ENCODE measurements at places on chromosomes 7 and 10.
A peak's percentile ranks its signal among the peaks of the same experiment; 100 is the strongest.

DNA sequence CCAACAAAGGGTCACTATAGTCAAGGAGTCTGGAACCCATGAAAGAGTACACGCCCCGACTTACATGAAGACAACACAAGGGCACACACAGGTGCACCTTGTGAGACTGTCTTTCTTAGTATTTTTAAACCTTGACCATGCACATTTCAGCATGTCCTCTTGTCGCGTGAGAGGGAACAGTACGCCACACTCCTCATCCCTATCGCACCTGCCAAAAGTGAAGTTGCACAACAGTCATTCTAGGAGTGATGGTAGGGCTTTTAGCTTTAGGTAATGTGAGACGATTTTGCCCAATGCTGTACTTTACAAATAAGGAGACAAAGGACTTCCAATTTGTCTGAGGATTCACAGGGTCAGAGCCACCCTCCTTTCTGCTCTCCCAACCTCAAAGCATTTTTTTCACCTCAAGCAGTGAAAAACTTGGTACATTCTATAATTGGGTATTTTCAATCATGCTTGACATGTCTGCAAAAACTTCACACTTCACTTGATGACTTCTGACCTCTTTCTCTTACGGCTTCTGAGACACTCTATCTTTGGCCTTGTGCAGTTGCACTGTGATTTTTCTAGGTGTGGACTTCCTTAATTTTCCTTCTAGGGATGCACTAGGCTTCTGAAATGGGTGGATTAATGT is 173.9 kb upstream of the GRB10 start:
- DNase-seq, result no peak

- DNase-seq, result peak; percentile 93
Measured at GRCh38 chr7:604001-604883, 84.6 kb upstream of the PDGFA start.

DNA sequence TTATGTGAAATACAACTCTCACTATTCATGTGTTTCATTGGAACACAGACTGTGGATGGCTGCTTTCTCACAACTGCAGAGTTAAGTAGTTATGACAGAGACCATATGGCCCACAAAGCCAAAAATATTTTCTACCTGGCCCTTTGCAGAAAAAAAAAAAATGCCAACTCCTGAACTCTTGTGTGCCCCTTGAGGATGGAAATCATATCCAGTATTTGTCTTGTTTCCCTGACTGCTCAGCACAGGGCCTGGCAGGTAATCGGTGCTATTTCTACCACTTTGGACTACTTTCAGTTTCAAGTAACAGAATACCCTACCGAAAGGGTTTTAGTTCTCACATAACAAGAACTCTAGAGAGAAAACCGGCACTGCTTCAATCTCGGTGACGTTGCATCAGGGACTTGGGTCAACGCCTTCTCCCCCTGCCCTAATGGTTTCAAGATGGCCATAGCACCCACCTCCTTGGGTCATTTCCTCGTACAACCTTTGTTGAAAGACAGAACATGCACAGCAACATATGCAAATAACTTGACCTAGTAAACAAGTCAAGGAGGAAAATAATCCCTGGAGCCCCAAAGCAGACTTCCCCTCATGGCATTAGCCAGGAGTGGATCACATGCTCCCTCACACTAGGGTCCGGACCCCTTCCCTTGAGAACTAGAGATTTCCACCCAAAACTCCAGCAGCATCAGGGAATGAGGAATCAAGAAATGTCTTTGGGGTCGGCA is 11.8 kb upstream of the GPNMB start:
- DNase-seq, result no peak

DNA sequence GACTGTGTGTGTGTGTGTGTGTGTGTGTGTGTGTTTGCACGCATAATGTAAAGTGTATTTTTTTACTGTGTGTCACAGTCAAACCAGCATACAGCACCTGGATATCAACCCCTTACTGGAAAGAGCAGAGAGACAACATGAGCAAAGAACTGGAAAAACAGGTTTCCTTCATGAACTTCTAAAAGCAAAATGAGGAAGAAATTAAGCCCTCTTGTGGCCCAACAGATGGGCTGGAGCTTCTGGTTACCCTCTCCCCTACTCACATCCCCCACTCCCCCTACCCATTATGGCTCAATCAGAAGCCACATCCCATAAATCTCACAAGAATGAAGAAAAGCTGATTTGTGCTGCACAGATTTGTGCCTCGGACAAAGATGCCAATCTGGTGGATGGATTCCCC is 36.2 kb downstream of the PDE1C start:
- DNase-seq, result no peak

DNA sequence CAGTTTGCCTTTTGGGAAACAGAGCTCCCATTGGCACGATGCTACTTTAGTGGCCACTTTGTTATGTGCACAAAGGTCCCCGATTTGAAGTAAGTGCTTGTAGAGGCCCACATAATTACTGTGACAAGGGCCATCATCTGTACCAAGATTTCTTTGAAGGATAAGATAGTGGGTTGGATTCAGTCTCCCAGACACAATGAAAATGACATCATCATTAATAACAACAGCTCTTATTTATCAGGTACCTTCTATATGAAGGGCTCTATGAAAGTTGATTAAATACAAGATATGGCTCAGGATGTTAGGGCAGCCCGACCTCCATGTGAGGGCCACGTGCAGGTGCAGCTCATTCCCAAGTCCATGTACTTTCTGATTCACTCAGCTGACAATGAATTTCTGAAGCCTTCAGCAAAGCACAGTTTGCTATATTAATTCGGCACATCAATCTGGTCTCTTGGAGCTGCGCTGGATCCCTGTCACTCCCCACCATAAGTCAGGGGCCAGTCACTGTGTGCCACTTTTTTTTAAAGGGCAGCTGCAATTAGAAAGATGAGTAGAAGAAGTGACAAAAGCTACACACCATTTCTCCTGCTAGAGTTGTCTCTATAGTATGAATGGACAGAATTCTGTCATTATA is 140.3 kb downstream of the ABCA13 start:
- no peak for DNase-seq

GRCh38 chr7:68235937-68236336 is 1239.3 kb downstream of the TYW1 start:
- no peak for DNase-seq

- no peak for DNase-seq
Measured at GRCh38 chr10:90193240-90193985, 492.0 kb downstream of the KIF20B start.

DNA sequence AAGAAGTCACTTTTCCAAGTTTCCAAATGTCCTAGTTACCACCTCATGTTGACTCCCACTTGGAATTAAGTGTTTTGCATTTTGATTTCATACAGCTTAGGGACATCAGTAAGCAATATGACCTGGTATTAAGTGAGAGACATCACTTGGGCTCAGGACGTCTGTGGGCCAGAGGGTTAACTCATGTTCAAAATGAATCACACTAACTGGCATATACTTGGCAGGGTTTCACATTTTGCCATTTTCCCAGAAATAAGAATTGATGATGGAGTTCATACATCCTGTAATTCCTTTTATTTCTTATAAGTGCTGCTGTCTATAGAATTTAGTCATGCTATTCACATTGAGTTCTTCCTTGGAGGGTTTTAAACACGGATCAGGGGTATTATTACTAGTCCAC is 516.5 kb downstream of the PHTF2 start:
- no peak for DNase-seq

DNA sequence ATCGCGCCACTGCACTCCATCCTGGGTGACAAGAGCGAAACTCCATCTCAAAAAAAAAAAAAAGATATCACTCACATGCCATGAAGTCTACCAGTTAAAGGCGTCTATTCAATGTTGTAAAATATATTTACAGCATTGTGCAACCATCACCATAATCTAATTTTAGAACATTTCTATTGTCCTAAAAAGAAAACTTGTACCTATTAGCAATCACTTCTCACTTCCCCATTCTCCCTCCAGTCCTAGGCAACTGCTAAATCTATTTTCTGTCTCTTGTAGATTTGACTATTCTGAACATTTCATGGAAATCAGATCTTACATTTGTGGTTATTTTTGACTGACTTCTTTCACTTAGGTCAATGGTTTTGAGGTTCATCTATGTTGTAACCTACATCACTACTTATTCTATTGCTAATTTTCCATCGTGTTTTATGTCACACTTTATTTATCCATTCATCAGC is 25.2 kb upstream of the OTUD1 start:
- peak; percentile 88 for DNase-seq

GRCh38 chr7:28718545-28718944 is 239.6 kb downstream of the TRIL start:
- no peak for DNase-seq

GRCh38 chr10:60573336-60573735 is 183.7 kb upstream of the ANK3 start:
- DNase-seq, result no peak

DNA sequence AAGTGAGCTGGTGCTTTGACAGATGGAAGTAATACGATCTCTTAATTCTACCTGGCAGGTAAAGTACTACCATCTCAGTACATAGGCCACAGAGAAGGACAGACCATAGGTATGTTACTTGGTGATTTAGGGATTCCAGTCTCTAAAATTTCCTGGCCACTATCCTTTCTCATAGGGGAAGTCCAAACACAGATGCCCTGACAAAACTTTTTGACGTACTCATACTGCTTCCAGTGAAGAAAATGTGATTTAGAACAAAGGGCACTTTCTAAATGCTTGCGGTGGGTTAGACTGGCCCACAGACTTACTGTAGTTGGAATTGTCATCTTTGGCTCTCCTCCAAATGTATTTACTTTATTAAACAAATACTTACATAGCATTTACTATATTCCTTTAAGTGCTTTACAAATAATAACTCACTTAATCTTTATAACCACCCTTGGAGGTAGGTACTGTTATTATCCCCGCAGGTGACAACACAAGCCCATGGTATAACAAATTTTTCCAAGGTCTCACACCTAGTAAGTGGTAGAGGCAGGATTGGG is 3.0 kb downstream of the PI4K2A start:
- DNase-seq, result no peak

GRCh38 chr7:135930565-135931461 is 46.3 kb downstream of the MTPN start:
- DNase-seq, result peak; percentile 57
